ENCODE measurements at places on chromosomes 3 and 15. TPM values are rescaled to one million over a fixed set of nuclear protein-coding genes. Genes with fewer than 3 reads are reported as not detected.

The RETNLB gene
- not detected for polyA plus RNA-seq

The LOXL1 gene
- 14.8 TPM for polyA plus RNA-seq

The GP9 gene
- polyA plus RNA-seq, result 0.14 TPM

The EXD1 gene
- not detected for polyA plus RNA-seq

- DNase-seq, result no peak
These were observed 193.4 kb downstream of the ZNF621 start for GRCh38 chr3:40718209-40718608.

- no peak for DNase-seq
These were observed 793.0 kb downstream of the MCTP2 start for GRCh38 chr15:95024351-95024750.

GRCh38 chr3:42368861-42369260 is 41.5 kb downstream of the LYZL4 start:
- no peak for DNase-seq

DNA sequence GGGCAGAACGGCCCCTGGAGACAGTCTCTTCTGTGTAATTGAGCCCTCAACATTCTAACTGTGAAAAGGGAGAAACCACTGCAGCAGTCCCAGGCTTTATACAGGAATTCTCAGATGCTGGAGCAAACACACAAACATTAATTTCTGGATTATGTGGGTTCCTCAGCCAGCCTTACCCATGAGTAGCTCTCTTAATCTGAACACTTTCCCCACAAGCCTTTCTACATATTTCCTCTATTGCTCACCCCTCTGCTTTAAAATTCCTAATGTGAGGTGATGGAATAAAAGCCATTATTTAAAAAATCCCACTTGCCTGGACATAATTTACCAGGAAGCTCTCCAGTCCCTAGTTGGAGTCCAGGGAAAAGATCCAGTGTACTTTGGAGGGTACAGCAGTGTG is 139.0 kb downstream of the CTNNB1 start:
- no peak for DNase-seq

- no peak for DNase-seq
These were observed 99.8 kb upstream of the CPNE4 start for GRCh38 chr3:132134611-132135010.

GRCh38 chr3:52401021-52401420 is 43.9 kb downstream of the SEMA3G start:
- no peak for DNase-seq

GRCh38 chr3:52681596-52681995 is 4.1 kb downstream of the PBRM1 start:
- no peak for DNase-seq
